H1 (cell line): ENCODE measurements at places on chromosomes 3 and 15.

DNA sequence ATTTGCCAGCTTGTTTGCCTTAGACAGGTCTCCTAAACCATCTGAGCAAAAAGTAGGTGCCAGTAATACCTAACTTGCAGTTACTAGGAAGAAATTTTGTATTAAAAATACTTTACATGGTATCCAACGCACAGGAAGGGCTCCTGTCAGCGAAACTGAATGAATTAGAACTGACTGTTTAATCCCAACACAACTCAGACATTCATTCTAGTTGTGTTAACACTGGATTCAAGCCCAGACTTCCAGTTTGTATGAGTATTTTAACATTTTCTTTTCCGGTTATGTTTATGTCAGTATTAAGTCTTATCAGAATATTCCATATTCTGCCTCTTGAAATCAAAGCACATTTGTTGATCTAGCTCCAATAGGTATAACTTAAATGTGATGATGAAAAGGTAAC lies 82.0 kb upstream of the SOX2 start:
- no peak for DNase-seq

DNA sequence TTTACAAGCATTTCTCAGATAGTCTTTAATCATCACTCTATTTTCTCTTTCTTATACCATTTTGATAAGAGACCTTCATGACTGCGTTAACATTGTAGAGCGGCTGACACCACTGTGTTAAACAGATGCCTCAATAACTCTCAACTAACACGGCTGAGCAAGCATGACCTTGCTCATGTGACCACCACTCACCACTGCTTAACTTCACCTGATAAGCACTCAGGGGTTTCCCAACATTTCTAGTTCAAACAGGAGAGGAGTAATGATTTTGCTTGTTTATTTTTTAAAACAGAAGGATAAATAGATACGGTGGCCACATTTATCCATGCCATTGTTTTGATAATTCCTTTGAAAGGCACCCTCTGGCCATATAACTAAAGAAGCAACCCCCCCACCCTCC lies 37.7 kb upstream of the TMEM45A start:
- no peak for DNase-seq

- DNase-seq: no peak
Measured at GRCh38 chr3:158200955-158201354, 91.1 kb downstream of the RSRC1 start.

- DNase-seq: no peak
Measured at GRCh38 chr3:45541326-45542321, 52.9 kb upstream of the LIMD1 start.

DNA sequence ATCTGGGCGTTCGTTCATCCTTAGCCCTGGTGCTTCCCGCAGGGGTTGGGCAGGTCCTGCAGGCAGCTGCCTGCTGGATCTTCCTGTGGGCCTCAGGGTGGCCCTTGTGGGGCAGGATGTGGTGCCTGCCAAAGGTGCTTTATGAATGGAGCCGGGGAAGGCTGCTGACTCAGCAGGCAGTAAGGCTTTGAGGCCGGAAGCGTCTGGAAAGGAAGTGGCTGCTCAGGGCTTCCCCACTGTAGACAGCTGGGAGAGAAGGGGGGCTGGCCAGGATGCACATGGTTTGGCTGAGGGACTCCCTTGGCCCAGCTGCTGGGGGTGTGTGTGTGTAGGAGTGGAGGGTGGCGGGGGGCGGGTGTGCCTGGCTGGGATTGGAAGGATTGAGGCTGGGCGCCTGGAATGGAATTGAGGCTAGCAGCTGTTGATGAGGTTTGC lies 12.9 kb downstream of the CD276 start:
- no peak for DNase-seq
